ENCODE measurements at places on chromosomes 4 and X. TPM values are rescaled to one million over a fixed set of nuclear protein-coding genes. Genes with fewer than 3 reads are reported as not detected.

- DNase-seq = no peak
Measured at GRCh38 chr4:3824521-3825270, 58.5 kb downstream of the ADRA2C start.

- DNase-seq = no peak
Measured at GRCh38 chr4:15314974-15315373, 112.9 kb upstream of the C1QTNF7 start.

DNA sequence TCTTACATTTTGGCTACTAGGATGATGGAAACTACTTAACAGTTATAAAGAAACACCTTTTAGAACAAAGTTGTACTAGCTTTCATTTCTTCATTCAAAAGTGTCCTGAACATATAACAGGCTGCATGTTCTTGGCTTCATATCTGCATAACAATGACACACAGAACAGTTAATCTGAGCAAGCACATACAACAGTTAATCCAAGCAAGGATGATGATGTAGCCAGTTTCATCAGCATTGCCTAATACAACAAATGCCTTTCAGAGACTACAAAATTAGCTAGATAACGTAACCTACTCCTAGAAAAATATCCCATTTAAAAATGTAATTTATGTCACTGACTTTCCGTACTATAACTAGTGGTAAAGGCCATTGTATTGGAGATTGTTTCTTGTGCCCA, 182.1 kb downstream of the SCFD2 start:
- DNase-seq = no peak

- DNase-seq = peak; percentile 63
Measured at GRCh38 chr4:30396772-30397475, 323.2 kb upstream of the PCDH7 start.

- no peak for DNase-seq
Measured at GRCh38 chr4:184142121-184143000, 75.3 kb downstream of the ENPP6 start.

DNA sequence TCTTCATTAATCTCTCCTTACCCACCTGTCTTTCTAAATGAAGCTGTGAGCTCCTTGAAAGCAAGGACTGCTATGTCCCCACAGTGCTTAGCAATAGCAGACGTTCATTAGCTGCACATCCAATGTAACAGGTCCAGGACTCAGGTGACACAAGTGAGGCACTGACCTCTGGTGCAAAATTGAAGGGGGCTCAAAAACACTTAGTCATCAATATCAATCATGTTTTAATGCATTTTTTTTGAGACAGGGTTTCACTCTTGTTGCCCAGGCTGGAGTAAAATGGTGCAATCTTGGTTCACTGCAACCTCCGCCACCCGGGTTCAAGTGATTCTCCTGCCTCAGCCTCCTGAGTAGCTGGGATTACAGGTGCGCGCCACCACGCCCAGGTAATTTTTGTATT, 56.1 kb upstream of the ADGRG2 start:
- DNase-seq = no peak

- no peak for DNase-seq
Measured at GRCh38 chrX:153995504-153995903, 22.9 kb downstream of the TMEM187 start.

DNA sequence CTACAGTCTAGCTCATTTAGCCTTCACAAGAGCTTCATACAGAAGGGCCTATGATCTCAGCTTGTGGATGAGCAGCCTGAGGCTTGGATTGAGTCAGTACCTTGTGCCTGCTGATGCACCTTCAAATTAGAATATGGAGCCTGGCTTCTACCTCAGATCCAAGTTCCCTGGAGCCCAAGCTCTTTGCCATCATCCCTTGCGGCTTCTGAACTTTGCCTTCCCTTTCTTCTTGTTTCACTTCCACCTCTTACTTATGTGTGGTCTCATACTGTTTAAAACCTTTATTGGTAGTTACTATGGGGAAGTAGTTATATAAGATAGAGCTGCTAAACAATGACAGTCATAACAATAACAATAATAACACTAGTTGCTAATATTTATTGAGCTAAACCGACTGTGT, 84.3 kb upstream of the AFF2 start:
- DNase-seq = no peak

GRCh38 chrX:43018031-43018430, 240.1 kb upstream of the PPP1R2C start:
- no peak for DNase-seq

DNA sequence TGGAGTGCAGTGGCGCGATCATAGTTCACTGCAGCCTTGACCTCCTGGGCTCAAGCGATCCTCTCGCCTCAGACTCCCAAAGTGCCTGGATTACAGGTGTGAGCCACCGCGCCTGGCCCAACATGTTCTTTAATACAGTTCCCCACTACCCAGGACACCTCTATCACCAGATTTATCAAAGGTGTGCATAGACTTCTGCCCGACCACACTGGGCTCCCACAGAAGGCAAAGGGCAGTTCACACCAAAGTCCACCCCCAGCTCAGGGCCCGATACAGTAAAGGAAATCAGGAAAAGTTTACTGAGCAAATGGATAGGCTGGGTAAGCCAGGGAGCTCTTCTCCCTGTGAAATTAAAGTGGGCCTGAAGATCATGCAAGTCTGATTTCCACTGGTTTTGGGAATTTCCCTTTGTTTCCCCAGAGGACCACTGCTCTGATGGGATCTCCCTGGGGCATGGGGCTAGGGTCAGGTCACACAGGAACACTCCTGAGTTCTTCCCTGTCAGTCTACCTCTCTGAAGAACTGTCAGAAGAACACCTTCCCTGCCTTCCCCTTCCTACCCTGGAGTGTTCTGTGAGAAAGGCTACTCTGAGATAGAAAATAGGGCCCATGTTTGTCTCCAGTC, 17.7 kb upstream of the PIM2 start:
- DNase-seq = no peak

- peak; percentile 43 for DNase-seq
Measured at GRCh38 chr4:31674313-31674947, 954.3 kb downstream of the PCDH7 start.

DNA sequence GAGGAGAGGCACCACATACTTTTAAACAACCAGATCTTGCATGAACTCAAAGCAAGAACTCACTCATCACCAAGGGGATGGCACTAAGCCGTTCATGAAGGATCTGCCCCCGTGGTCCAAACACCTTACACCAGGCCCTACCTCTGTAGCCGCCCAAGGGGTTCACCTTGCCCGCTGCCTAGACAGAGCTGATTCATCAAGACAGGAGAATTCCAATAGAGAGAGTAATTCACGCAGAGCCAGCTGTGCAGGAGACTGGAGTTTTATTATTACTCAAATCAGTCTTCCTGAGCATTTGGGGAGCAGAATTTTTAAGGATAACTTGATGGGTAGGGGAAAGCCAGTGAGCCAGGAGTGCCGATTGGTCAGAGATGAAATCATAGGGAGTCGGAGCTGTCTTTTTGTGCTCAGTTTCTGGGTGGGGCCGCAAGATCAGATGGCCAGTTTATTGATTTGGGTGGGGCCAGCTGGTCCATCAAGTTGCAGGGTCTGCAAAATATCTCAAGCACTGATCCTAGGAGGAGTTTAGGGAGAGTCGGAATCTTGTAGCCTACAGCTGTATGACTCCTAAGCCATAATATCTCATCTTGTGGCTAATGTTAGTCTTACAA, 364.7 kb downstream of the PCDH7 start:
- peak; percentile 32 for DNase-seq

Gene DIPK2B
- total RNA-seq = not detected

Gene MAGEA1
- total RNA-seq = not detected

Gene FATE1
- total RNA-seq = not detected

Gene PLS3
- total RNA-seq = 127 TPM

Gene EXOC1
- 39.5 TPM for total RNA-seq

Measured in MCF 10A (cell line).